ENCODE measurements at places on chromosomes 6 and 20. TPM values are rescaled to one million over a fixed set of nuclear protein-coding genes. Genes with fewer than 3 reads are reported as not detected.

- peak; percentile 76 for DNase-seq
Measured at GRCh38 chr6:112037783-112038216, 16.1 kb upstream of the CCN6 start.

GRCh38 chr20:26279238-26279637, 582.6 kb upstream of the ZNF337 start:
- no peak for DNase-seq

DNA sequence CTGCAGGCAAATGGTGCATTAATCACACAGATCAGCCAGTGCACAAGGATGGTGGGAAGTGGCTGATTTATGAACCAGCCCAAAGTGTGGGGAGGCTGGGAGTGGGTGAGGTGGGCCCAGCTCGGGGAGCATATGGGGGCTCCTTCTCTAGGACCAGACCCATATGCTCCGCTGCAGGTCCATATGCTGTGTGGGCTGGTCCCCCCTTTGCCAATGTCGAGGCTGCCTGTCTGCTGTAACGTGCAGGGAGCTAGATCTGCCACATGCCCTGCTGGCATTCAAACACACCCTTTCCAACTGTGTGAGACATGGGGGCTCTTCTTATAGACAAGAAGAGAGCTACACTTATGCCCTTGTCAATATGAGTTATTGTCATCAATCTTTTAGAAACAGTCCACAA, 566.3 kb downstream of the DHX35 start:
- DNase-seq = no peak

GRCh38 chr20:20491110-20491783, 123.3 kb downstream of the INSM1 start:
- no peak for DNase-seq

- no peak for DNase-seq
Measured at GRCh38 chr6:141483598-141484061, 649.1 kb upstream of the GJE1 start.

GRCh38 chr6:84139311-84139710, 88.1 kb downstream of the CEP162 start:
- no peak for DNase-seq

- DNase-seq = no peak
Measured at GRCh38 chr6:138162111-138162954, 594 bp downstream of the ARFGEF3 start.

- DNase-seq = no peak
Measured at GRCh38 chr6:49570474-49571079, 20.1 kb downstream of the C6orf141 start.

DNA sequence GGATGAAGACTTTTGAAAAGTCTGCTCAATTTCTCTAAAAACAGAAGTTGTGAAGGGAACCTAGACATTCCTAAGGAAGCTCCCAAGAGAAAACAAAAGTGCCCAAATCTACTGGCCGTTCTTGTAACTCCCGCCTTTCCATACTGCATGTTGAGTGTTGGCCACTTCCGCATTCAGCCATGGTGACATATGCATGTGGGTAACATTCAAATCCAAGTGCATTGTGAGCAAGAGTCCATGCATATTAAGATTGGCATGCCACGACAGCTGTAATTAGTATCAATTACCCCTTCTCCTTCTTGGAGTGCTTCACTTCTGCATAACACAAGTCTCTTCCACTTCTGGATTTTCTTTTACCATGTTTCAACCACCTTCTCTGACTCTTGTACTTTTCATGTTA, 8.4 kb downstream of the SLC35D3 start:
- no peak for DNase-seq

DNA sequence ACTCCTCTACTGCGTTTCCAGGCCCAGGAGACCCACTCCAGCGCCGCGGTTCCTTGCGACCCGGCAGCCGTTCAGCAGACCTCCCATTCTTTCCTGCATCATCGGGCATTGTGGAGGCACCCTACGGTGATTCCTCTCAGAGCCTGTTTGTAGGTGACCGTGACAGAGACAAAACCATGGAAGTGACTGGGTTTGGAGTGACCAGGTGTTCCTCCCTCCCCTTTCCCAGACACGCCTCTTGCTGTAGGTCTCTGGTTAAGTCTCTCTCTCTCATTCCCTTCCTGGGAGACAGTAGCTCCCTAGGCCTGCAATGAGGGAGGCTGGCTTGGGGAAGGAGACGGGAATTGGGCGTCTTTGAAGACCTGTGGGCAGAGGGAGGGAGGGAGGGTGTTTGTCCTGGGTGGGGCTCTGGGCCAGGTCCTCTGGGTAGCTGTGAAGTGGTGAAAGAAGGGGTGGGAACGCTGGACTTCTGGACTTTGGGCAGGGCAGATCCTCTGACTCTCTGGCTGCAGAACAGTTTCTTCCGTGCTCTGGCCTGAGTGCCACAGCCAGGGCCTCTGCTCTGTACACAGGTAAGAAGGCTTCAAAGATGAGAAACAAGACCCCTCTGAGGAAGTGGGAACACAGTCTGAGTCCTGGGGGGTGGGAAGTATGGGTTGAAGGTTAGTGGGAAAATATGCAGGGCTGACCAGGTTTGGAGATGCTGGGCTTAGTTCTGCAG, 763 bp downstream of the KLC4 start:
- DNase-seq = no peak

- no peak for DNase-seq
Measured at GRCh38 chr6:157853018-157853805, 30.2 kb downstream of the SNX9 start.

- DNase-seq = no peak
Measured at GRCh38 chr20:52958211-52958610, 13.9 kb upstream of the TSHZ2 start.

GRCh38 chr6:93896081-93896480, 476.7 kb upstream of the EPHA7 start:
- no peak for DNase-seq

GRCh38 chr6:130118236-130118635, 99.9 kb downstream of the L3MBTL3 start:
- no peak for DNase-seq

DNA sequence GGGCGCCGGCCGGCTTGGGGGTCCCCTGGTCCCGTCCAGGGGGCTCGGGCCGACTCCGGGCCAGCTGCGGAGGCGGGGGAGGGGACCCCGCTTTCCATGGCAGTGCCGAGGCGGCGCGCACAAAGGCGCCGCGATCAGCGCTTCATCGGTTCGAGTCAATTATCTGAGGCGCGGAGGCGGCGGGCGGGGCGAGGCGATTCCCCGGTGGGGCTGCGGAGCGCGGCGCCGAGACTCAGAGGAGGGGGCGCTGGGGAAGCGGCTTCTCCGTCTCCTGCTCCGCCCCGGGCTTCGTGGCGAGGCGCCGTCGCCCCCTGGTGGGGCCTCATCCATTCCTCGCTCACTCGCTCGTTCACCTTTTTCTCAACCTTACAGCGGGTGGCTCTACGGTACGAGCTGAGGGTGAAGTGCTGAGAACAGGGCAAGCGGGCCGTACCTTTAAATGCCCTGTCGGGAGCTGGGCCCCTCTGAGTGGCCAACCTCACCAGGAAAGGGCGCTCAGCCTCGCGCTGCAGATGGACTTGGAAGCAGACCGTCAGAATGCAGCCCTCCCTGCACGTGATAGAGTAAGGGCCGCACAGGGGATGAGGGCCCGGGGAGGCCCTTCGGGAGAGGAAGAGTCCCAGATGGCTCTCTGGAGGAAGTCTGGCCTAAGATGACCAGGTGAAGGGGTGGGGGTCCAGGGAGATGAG, 39.9 kb downstream of the SLC52A3 start:
- DNase-seq = no peak

DNA sequence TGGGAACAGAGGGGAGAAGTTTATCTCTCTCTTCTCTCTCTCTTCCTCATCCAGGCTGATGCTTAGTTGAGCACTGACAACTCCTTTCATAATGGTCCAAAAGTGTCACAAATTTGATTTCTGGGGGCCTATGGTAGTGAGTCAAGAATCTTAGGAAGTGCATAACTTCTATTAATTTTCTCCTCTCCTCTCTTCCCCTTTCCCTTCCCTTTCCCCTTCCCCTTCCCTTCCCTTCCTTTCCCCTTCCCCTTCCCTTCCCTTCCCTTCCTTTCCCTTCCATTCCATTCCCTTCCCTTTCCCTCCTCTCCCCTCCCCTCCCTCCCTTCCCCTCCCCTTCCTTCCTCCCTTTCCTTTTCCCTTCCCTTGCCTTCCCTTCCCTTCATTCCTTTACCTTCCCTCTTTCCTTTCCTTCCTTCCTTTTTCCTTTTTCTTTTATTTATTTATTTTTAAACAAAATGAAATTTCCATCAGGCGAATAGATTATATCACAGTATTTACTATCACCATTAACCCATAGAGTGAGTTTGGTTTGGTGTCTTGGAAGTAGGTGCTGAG, 56.9 kb upstream of the JAG1 start:
- DNase-seq = no peak

GRCh38 chr6:134520181-134521115, 202.5 kb upstream of the SGK1 start:
- DNase-seq = no peak

DNA sequence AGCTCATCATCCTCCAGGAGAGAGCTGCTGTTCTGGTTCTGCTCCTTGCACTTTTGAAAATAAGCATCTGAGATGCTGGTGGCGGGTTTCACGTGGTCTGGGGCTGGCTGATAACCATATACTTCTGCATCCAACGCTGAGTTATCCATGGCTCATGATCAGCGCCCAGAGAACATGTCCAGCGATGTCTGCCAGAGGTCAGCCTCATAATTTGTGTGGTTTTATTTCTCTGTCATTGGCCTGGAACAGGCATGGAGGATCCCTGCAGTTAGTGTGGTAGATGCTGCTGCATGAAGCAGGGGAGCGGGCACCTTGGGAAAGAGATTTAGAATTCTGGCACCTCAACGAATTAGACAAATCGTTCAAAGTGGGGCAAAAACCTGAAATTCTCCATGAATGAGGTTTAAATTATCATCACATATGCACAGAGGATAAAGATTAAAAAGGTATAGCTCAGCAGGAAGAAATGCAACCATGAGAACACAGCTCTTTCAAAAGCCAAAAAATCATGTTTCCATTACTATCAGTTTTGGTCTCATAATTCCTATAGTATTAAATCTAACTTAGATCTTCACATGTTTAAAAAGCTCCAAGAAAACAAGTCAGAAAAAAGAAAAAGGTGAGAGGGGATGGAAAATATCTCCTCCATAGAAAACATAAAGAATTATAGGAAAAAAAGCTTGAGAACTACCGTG, 157.2 kb downstream of the SOD2 start:
- DNase-seq = no peak

- DNase-seq = no peak
Measured at GRCh38 chr20:59308493-59309201, 8.2 kb downstream of the EDN3 start.

DNA sequence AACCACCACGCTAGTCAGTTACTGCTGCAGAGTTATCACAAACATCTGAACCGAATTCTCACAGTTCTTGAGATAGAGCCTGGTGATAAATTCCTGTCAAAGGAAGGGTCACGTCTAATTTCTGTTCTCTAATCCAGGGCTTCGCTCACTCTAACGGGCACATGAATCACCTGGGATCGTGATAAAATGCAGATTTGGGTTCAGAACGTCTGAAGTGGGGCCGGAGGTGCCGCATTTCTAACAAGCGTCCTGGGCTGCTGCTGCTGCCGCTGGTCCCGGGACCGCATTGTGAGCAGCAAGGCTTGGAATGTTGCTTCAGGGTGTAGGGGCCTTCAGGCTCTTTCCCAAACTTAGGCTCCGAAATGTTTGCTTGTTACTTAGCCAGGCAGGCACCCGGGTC, 264.1 kb downstream of the CDC5L start:
- no peak for DNase-seq

- DNase-seq = no peak
Measured at GRCh38 chr6:34059136-34059731, 86.7 kb downstream of the GRM4 start.

DNA sequence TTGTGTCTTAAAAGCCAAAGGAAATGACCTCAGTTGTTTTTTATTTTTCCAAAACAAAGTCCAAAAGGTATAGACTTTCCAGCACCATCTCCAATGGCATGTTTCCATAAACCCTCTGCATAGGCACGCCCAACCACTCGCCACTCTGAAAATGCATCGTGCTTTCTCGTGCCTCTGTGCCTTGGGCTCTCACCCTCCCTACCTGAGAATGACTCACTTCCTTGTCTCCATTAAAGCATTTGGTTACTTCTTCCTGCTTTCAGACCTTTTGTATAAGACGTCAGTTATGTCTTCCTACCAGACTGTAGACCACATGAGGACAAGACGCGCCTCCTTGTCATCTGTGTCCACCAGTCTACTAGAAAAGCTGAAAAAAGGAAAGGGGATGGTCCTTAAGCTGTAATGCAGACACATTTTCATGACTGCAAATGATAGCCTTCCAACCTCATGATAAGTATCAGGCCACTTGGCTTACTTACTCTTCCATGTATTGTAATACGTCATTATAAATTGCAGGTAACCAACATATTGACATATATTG, 61.2 kb upstream of the CDYL start:
- no peak for DNase-seq

Gene SLC17A2
- not detected for total RNA-seq

Gene FAXC
- not detected for total RNA-seq

Gene DAAM2
- 14.7 TPM for total RNA-seq

Gene TMEM200A
- total RNA-seq = not detected

Gene MUC22
- 0.14 TPM for total RNA-seq

Gene HLA-DRB1
- 32.4 TPM for total RNA-seq

Gene NRM
- 5.7 TPM for total RNA-seq

Gene CDH4
- total RNA-seq = 0.08 TPM

Gene RIMS1
- 1.3 TPM for total RNA-seq

Gene DPPA5
- total RNA-seq = not detected

Gene TBXT
- not detected for total RNA-seq

Gene FOXA2
- not detected for total RNA-seq

Gene RNASET2
- 16.4 TPM for total RNA-seq

Gene COMMD7
- 48.6 TPM for total RNA-seq
